ENCODE measurements at places on chromosomes 13 and 19. TPM values are rescaled to one million over a fixed set of nuclear protein-coding genes. Genes with fewer than 3 reads are reported as not detected.
A peak's percentile ranks its signal among the peaks of the same experiment; 100 is the strongest.

The PSG1 gene
- not detected for total RNA-seq

The PDE4C gene
- 1.6 TPM for total RNA-seq

The SHISA2 gene
- 21.6 TPM for total RNA-seq

DNA sequence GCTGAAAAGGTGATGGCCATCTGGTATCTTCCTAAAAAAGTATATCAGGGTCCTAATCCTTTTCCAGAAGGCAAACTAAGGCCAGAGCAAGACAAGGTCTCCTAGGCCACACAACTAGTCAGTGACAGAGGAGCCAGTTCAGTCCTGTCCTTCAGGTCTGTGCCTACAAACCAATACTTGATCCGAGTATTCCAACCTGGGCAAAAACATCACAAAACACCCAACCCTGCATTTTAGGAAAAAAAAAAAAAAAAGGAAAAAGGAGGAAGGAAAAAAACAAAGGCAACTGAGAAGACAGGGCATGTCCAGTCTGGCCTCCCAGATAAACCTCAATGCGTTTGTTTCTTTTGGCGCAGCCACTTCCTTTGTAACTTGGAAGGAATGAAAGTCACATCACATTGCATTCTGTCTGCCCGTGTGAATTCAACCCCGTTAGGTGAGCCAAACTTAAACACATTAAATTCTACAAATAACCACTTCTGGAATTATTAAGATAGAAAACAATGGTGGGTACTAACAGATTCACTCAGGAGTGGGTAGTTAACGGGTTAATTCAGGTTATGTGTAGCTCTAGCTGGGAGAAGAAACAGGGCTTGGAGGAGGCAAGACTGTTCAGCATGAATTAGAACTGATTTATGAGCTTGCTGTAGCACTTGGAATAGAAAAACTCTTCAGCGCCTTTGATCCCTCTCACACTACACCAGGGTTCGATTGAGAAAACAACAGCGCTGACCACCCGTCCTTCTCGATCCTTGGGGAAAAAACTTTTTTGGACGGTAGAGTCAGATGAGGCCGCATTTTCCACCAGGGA is 43.0 kb upstream of the HNRNPA1L2 start:
- peak; percentile 70 for DNase-seq

DNA sequence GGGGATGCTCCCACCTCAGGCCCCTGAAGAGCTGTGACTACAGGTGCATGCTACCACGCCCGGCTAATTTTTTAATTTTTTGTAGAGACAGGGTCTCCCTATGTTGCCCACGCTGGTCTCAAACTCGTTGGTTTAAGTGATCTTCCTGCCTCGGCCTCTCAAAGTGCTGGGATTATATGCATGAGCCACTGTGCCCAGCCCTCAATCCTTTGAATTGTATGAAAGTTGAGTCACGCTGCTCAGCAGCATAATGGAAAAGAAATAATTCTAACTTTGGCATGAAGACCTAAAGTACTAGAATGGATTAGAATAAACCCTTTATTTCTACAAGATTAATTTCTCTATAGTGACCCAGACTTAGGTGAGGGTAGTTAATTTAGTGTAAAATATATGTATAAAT is 42.4 kb downstream of the MRPS31 start:
- DNase-seq: no peak

The GARIN5A gene
- total RNA-seq: 5.9 TPM

GRCh38 chr19:35755550-35756376 is 1.1 kb downstream of the HSPB6 start:
- peak; percentile 38 for DNase-seq

The PPM1N gene
- total RNA-seq: 1.8 TPM

DNA sequence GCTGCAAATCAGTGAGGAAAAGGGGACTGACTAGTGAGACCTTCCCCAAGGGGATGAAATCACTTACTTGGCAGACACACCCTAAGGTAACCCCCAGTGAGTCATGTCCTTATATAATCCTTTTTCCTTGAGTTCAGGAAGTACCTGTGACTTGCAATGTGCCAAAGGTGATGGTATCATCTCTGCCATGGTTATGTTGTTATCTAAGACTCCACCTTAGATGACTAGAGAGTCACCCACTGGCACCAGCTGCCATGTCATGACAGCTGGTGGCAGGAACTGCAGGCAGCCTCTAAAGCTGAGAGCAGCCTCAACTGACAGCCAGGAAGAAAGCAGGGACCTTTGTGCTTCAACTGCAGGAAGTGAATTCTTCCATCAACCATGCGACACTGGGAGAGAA is 12.5 kb downstream of the PBX4 start:
- no peak for DNase-seq

DNA sequence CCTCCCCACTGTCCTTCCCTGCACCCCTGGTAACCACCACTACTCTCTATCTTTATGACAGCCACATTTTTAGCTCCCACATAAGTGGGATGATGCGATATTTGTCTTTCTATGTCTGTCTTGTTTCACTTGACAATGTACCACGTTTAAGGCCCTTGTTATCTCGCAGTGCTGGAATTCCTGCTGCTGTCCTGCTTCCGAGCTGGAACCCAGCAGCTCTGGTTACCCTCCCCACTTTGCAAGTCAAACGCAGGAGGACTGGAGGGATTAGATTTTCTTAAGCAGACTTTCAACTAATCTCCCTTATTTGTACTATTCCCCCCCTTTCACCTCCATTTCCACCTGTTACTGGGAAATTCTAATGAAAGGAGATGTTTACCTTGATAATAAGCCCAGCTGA is 59.1 kb upstream of the PDX1 start:
- no peak for DNase-seq

DNA sequence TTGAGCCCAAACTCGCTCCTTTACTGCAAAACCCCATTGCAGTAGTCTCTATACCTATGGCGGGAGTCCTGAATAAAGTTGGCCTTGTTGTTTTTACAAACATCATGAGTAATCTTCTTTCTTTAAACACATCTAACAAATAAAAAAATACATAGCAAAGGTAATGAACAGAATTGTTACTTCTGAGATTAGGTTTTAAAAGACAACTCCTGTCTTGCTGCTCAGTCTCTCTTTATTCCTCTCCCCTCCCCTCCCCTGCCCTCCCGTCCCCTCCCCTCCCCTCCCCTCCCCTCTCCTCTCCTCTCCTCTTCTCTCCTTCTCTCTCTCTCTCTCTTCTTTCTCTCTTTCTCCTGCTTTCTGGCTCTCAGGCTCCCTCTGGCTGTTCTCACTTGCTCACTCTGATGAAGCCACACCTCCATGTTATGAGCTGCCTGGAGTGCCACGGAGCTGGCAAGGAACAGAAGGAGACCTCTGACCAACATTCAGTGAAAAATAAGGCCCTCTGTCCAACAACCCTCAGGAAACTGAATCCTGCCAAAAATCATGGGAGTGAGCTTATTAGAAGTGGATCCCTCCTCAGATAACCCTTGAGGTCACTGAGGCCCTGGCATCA is 300.7 kb upstream of the MIR17HG start:
- no peak for DNase-seq

The PNMA8C gene
- total RNA-seq: 1.6 TPM

The NKG7 gene
- total RNA-seq: 1.8 TPM

The KBTBD7 gene
- 13.2 TPM for total RNA-seq

- DNase-seq: no peak
Observed at GRCh38 chr13:108575430-108575829, 54.0 kb upstream of the MYO16 start.

DNA sequence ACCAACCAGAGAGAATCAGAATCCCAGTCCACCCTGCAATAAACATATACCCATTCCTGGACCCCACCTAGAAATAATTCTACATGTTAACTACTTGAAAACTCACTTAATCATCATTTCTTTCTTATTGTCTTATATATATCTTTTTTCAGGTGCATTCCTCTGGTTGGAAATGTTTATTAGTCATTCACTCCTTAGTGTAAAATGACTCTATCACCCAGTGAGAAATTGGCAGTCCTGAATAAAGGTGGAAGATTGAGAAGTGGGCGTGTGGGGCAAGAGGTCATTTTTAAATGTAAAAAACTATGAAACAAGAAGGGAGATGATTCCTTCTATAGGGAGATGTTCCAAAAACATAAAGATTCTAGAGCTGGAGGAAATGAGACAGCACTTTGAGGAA is 101.2 kb upstream of the MBNL2 start:
- no peak for DNase-seq

The THAP8 gene
- 12.0 TPM for total RNA-seq

GRCh38 chr19:49812452-49812996 is 568 bp downstream of the FUZ start:
- DNase-seq: no peak

DNA sequence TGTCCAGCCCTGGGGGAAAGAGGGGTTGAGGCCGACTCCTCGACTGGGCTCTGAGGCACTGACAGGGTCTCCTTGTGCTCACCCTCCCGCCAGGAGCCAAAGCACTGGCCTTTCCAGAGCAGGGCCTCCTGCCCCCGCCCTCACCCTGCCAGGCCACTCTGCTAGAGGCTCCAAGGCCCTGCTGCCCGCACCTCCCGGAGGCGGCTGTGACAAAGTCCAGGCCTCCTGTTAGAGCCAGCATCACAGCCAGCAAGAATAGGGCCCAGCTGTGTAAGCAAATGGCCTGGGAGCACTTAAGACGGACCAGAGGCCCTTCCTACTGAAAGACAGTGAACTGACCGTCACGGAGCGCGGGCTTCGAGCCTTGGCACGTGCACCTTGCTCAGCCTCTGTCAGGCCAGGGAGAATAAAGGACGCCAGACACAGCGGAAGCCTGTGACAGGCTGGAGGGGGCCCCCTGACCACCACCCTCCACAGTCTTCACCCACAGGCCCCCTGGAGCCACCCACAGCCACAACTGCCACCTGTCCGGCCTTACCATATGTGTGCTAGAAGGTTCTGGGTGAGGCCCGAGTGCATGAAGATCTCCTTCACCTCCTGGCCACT is 50.9 kb downstream of the EPS15L1 start:
- no peak for DNase-seq
